ENCODE measurements at places on chromosomes 2 and 18. TPM values are rescaled to one million over a fixed set of nuclear protein-coding genes. Genes with fewer than 3 reads are reported as not detected.

ELAC1 gene
- 9.4 TPM for total RNA-seq

GRCh38 chr2:143264851-143265250 lies 135.6 kb downstream of the ARHGAP15 start:
- no peak for DNase-seq

DNA sequence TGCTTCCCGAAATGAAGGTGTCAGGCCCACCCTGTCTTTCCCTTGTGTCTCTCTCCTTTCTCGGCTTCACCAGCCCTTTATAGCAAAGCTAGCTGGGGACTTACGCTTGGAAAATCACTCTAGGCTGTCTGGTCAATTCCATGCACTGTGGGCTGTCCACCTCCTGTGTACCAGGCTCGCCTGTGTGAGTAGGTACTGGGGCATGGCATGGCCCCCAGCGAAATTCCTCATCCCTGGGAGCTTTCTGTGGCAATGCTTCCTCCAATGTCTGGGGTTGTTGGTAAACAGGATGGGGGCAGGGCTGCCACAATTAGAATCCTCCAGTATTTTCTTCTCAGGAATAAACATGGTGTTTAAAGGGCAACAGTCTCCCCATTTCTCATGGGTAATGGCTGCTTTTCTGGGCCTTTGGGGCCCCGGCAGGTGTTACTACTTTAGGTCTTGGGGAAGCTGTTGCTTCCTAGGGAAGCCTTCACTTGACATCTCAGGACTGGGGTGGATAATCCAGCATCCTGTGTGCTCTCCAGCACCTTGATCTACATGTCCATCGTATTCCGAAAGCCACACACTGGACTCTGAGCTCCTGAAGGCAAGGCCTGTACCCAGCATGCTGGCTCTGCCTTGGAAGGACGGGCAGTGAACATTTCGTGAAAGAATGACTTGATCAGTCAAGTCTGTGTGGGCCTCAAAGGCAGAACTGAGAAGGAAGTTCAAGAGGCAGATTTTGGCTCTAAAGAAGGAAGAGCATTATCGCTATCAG lies 21.1 kb downstream of the RHOB start:
- DNase-seq, result no peak

GRCh38 chr2:7515327-7515726 lies 598.1 kb downstream of the RNF144A start:
- DNase-seq, result no peak

GRCh38 chr2:45700407-45701013 lies 49.0 kb downstream of the PRKCE start:
- no peak for DNase-seq

DNA sequence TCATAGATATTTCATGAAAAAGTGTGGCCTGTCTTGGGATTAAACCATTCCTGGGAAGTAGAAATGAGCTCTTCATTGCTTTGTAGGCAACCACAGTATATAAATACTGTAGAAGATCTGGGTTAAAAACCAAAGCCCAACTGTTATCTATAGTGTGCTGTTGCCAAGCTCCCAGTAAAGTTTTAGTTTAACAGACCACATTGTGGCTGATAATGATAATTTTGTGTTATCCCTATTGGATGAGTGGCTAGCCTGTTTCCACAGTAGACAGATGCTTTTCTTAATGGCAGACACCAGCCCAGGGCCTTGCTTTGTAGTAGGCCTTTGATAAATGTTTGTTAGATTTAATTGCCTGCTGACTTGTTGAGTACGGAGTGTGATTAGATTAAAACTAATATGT lies 52.1 kb downstream of the FMNL2 start:
- no peak for DNase-seq

DNA sequence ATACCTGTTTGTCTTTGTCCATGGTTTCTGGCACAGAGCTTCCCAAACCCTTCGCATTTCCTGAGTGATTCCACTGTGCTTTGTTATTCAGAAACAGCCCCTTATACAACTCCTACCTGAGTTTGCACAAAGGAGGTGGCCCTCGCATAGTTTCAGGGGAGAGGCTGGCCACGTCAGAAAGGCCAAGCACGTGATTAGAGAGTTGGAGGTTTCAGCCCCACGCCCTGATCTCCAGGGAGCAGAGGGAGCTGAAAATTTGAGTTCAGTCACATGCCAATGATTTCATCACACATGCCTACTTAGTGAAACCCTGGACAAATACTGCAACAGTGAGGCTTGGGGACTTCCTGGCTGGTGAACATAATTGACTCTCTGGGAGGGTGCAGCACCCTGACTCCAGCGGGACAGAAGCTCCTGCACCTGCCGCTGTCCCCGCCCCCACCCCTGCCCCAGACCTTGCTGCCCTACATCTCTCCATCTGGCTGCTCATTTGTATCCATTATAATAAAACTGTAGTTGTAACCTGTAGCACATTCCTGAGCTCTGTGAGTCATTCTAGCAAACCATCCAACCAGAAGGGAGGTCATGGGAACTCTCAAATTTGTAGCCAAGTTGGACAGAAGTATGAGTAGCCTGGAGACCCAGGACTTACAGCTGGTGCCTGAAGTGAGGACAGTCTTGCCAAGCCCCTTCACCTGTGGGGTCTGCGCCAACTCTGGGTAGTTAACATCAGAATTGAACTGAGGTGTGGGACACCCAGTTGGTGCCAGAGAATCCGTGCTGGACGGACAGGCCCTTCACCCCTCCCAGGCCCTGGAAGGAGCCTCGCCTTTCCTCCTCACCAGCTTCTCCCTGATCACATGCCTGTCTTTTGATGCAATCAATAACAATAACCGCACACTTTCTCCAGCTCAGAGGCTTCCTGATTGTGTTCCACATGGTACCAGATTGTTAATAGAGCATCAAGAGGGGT lies 224.3 kb downstream of the ANAPC1 start:
- peak; percentile 44 for DNase-seq

UBXN2A gene
- total RNA-seq, result 15.8 TPM

DNA sequence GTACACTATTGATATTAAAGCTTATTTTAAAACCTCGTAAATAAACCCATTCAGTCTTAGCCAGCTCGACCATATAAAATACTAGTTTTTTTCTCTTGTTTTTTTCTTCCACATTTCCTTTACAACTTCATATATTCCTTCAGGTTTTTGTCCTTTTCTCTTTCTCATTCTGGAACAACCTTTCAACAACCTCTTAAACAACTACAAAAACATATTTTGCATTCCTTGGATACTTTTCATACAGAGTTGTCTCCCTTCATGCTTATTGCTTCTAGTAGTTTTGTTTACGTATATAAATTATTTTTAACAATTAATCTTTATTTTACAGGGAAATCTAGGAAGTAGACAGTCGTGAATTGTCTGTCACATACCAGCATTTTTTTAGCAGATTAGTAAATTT lies 41.2 kb downstream of the COMMD1 start:
- no peak for DNase-seq

- DNase-seq, result no peak
Observed at GRCh38 chr18:7931763-7932162, 364.6 kb downstream of the PTPRM start.

INO80C gene
- 35.2 TPM for total RNA-seq

FHL2 gene
- 133 TPM for total RNA-seq

ASNSD1 gene
- total RNA-seq, result 19.2 TPM

DNA sequence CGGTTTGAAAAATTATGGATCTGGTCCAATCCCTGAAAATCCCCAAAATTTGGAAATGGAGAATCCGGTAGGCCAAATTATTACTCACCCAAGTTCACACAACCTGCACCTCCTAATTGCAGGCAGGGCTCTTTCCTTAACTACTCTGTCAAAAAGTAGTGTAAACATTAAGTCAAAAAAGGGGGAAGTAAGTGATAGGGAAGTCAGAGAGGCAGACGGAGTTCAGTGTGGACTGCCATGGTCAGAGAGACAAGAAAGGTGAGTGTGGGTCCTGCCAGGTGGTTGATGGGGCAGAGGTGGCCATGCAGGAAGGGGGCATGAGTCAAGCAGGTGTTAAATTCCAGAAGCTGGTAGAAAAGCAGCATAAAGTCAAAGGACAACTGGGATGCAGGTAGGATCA lies 104.7 kb upstream of the STPG4 start:
- no peak for DNase-seq

DNA sequence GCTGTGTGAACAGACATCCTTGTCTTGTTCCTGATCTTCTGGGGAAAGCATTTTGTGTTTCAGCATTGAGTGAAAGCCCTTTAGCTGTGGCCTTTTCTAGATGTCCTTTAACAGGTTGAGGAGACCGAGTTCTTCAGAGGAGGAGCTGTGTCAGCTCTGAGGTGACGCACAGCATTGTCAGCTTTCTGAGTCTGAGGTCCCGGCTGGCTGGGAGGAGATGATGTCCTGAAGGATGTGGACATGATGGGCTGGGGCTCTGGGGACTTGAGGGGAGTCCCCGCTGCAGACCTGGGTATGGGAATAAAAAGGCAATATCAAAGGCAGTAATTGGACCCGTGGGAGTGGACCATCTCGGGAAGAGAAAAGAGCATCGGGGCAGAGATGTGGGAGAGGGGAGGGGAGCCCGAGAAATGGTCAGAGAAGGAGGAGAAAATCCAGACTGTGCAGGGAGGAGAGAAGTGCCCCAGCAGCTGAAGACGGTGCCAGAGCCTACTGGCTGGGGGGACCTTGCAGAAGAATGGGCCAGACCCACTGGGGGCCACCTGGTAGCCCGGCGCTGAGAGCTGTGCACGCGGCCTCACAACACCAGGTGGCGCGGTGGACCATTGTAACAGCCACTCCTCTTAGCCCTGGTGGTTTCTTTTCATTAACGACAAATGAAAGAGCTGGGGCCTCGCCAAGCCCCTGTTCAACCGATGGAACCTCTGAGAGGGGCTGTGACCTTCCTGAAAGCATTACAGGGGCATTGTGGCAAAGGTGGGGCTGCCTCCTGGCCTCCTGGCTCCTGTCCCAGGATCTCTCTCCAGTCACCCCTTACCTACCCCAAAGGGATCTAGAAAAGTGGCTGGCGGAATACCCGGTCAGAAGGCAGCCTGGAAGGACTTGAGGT lies 61.6 kb downstream of the ST3GAL5 start:
- DNase-seq, result peak; percentile 83

DNA sequence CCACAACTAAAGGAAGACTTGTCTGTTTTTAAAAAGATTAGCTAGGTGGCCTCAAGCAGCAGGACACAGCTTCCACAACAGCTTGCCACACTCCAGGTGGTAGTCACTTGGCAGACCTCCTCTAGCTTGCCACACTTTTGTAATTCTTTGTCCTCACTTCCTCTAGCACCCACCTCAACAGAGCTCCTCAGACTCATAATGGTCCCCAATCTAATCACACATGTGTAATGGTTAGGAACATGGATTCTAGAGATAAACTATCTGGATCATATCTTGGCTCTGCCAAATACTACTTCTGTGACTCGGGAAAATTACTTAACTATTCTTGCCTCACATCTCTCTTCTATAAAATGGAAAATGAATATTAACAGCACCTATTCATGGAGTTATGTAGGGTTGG lies 3.5 kb downstream of the SNRNP200 start:
- no peak for DNase-seq

DNA sequence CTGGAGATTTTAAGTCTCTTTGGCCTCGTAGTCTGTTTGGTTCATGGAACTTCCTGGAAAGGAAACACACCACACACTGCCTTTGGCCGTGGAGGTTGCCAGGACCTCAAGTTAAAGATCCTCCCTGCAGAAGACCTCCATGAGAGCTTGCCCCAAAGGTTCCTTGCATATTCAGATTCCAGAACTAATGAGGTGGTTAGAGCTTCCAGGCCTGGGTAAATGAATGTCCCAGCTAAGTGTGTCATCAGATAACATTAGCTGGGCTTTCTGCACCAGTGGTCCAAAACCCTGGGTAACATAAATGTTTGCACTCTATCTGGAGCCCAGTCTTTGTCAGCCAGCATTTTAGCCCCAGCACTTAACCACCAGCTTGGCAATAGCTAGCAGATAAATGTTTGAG lies 122.1 kb upstream of the EML6 start:
- DNase-seq, result no peak

DNA sequence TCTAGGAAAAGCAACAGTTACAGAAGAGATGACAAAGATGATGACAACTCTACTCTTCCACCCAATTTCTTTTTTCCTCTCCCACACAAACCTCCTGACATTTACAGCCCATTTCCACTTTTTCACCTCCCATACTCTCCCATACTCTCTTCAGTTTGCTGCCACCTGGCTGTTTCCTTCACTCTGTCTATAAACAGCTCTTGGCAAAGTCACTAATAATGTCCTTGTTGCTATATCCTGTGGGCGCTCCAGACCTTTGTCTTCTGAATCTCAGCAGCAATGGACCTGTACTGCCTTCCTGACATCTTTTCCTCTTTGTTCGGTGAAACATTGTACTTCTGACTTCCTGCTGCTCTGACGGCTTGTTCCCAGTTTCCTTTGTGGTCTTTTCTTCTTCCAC lies 60.7 kb upstream of the CAVIN2 start:
- DNase-seq, result no peak

- peak; percentile 24 for DNase-seq
Observed at GRCh38 chr2:69026026-69026425, 13.0 kb downstream of the ANTXR1 start.

GRCh38 chr2:16048466-16048865 lies 108.1 kb downstream of the MYCN start:
- DNase-seq, result no peak

DNA sequence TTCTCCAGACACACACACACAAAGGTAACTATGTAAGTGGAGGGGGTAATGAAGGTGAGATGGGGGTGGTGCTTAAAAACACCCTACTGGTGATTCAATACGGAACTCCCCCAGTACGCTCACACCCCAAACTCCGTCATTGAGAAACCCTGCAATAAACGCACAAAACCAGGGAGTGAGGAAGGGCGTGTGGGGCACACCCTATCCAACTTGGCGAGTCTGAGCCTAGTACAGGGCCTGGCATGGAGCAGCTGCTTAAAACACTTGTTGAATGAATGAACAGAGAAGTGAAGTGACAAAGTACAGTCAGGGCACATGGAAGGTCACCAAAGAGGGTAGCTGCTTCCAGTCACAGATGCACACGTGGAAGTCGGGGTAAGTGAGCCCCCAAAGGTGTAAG lies 146.8 kb upstream of the SMAD2 start:
- peak; percentile 48 for DNase-seq

KIF5C gene
- 2.7 TPM for total RNA-seq

MROH2A gene
- total RNA-seq, result 0.24 TPM

DNA sequence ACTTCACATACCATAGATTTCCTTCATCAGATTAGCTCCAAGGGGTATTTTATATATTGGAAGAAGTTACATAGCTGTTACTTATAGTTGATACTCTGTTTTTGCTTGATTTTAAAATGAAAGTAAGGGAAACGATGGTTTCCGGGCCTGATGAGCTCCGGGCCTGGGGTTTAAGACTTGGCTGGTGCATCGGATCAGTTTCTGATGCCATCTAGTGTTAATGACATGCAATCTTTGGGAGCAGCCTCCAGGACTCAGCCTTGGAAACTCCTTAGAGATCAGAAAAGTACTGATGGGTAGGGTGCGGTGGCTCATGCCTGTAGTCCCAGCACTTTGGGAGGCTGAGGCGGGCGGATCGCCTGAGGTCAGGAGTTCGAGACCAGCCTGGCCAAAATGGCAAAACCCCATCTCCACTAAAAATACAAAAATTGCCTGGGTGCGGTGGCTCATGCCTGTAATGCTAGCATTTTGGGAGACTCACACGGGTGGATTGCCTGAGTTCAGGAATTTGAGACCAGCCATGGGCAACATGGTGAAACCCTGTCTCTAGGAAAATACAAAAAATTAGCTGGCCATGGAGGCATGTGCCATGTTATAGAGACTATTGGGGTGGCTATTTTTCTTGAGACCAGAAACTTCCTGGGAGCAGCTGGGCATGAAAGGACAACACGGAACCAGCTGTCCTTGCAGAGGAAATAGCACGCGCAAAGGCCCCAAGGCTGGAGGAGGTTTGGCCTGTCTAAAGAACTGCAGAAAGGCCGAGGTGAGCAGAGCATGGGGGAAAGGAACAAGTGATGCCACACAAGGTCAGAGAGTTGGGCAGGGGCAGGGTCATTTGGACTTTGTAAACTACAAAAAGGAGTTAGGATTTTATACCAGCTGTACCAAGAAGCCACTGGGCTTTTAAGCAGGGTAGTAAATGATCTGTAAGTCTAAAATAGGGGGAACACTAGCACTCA lies 46.9 kb upstream of the CNOT11 start:
- peak; percentile 42 for DNase-seq

All from left colon (tissue), 2 donors.